ENCODE measurements at places on chromosomes 1 and 21.

- DNase-seq = no peak
Observed at GRCh38 chr1:42784547-42784945, 245 bp upstream of the TMEM269 start.

DNA sequence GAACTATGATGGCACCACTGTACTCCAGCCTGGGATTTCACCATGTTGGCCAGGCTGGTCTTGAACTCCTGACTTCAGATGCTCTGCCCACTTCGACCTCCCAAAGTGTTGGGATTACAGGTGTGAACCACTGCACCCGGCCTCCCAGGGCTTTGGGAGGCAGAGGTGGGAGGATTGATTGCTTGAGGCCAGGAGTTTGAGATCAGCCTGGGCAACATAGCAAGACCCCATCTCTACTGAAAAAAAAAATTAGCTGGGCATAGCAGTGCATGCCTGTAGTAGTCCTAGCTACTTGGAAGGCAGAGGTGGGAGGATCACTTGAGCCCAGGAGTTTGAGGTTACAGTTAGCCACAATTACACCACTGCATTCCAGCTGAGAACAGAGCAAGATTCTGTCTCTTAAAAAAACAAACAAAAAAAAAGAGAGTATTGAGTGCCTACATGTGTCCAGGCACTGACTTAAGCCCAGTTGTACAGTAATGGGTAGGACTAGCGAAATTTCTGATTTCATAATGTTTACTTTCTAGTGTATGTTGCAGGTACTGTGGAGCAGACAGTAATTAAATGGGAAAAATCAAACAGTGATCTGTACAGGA, 4.2 kb downstream of the MANEAL start:
- DNase-seq = peak; percentile 52

- peak; percentile 73 for DNase-seq
Observed at GRCh38 chr1:44423591-44424537, 18.8 kb downstream of the RNF220 start.

DNA sequence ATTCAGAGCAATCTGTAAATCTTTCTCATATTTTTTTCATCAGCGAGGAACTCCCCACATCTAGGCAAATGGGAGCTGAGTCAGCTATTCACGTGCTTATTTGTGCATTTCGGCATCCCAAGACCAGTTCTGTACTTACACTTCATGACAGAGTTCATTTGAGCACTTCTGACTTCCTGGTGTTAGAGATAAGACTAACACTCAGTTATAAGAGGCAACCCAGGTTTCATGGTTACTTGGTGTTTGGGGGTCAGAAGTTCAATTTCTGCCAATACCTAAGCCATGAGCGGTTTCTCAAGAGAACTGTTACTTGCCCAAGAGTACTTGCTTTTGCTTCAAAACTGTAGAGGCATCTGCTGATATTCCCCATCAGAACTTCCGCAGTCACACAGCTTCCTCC, 24.1 kb upstream of the DESI2 start:
- no peak for DNase-seq

GRCh38 chr1:63547621-63548294, 24.4 kb downstream of the EFCAB7 start:
- no peak for DNase-seq

- peak; percentile 47 for DNase-seq
Observed at GRCh38 chr1:48675251-48675650, 101.4 kb downstream of the BEND5 start.

DNA sequence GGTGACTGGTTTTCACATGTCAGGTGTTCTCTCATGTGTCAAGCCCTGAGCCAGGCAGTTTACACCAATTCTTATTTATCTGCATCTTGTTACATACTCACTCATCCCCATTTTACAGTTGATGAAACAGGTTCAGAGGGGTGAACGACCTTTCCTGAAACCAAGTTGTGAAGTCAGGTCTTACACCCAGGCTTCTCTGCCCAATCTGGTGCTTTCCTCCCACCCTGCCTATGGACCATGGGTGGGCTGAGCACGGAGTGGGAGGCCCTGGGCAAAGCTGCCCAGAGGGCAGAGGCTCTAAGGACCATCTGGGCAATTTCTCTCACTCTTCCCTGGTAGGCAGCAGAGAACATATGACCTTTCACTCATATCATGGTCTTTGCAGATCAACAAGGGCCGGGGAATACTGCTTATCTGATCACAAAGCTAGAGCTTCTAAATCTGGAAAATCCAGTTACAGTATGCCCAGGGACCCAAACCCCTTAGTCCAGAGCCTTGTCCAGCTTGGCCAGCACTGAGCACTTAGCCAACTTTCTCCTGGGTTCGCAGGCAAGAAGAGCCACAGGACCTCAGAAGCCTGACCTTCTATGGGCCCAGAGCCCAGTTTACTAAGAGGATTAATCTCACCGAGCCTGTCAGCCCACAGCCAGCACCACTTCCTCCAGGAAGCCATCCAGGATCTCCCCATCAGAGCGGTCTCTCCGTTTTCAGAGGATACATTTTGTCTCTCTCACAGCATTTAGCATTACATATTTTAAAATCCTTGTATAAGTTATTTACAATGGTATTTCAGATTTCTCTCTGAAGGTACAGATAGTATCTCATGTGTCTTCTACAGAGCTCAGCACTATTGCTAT, 16.0 kb upstream of the TTC39A start:
- DNase-seq = no peak

- DNase-seq = no peak
Observed at GRCh38 chr1:165698761-165699052, 345 bp upstream of the ALDH9A1 start.

DNA sequence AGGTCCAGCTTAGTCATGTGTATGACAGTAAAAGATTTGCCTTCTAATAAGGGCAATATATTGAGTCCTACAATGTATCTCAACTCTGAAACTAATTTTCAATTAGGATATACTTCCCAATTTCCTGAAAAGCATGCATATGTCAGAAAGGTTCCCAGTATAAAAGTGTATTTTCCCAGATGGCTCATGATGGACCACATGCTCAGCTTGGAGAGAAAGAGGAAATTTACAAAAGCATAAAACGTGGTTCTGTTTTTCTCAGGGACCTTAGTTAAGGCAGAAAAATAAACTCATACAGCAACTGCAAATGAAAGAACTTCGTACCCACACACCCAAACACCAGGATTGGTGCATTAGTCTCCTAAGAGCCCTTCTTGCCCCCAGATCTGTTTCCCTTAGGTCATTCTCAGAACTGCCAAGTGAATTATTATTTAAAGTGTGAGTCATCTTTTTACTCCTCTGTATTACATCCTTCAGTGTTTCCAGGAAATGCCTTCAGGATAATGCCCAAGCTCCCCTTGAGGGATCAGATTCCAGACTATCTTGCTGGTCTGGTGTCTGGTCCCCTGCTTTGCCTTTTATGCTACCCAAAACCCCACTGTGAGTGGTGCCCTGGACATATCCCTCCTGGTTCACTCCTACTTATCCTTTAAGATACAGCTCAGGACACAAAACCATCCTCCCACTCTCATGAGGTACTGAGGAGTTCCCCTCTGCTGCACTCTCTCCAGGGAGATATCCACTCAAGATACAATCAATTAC, 57.4 kb downstream of the SSX2IP start:
- DNase-seq = peak; percentile 70

GRCh38 chr1:39183503-39184353, 20.8 kb upstream of the MACF1 start:
- peak; percentile 94 for DNase-seq

DNA sequence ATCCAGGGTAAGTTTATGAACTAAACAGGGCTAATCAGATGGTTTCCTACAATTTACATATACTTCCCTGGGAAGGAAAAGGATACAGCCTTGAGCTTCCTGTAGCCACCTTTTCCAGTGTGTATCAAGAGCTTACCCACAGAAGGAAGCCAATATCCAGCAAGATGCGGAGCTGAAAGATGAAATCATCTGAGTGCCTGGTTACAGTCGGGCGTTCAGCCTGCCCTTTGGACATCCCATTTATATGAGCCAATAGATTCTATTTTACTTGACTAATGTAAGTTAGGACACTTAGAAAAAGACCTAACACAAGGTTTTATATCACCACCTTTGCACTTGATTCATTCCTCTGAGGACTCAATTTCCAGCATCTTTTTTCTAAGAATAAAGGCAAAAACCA, 108.2 kb downstream of the UCHL5 start:
- no peak for DNase-seq

GRCh38 chr1:225343618-225344017, 84.2 kb downstream of the LBR start:
- peak; percentile 21 for DNase-seq

- no peak for DNase-seq
Observed at GRCh38 chr1:243944429-243945160, 94.6 kb upstream of the AKT3 start.

GRCh38 chr1:201890223-201890622, 1.5 kb downstream of the SHISA4 start:
- no peak for DNase-seq

DNA sequence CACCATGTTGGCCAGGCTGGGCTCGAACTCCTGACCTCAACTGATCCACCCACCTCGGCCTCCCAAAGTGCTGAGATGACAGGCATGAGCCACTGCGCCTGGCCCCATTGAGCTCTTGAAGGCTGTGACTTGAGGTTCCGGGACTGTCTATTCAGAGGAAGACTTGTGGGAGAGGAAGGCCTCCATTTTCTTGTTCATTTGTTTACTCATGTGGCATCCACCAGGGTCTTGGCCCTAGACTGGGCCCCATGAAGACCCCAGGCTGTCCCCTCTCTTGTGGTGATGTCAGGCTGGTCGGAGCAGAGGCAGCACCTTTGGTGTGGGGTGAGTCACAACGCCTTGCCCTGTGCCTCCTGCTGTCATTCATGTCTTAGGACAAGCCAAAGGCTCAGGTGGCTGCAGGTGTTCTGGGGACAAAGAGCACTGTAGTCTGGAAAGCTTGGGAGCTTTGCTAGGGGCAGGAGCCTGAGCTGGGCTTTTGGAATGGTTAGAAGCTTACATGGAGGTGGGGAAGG, 224.6 kb upstream of the C1orf174 start:
- DNase-seq = no peak

GRCh38 chr1:21596628-21597027, 72.5 kb downstream of the RAP1GAP start:
- DNase-seq = no peak

DNA sequence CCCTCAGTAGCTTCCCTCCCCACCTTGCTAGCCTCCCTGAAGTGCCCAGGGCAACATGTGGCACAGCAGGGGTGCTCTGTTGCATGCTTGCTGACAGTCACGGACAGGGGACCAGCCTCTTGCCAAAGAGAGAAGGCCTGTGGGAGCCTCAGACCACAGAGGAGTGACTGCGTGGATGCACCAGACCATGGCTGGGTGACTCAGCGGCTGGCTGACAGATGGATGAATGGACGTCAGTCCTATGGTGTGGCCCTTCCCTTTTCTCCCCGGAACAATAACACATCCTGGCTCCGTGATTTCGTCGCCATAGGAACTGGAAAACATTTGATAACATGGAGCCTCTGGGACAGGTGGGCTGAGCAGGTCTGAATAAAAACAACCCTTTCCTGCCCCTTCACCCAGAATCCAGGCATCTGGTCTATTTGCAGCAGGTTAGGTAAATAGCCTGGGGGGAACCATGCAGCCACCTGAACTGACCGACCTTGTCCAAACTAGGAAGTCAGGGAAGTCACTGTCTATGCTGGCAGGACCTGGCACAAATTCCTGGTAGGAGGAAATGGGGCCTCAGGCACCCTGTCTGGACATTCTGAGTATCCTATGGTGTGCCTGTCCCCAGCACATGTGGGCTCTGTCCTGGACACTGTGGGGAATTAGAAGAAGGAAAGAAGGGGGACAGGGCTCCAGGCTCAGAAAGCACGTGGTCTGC, 53.3 kb downstream of the NENF start:
- DNase-seq = peak; percentile 97

DNA sequence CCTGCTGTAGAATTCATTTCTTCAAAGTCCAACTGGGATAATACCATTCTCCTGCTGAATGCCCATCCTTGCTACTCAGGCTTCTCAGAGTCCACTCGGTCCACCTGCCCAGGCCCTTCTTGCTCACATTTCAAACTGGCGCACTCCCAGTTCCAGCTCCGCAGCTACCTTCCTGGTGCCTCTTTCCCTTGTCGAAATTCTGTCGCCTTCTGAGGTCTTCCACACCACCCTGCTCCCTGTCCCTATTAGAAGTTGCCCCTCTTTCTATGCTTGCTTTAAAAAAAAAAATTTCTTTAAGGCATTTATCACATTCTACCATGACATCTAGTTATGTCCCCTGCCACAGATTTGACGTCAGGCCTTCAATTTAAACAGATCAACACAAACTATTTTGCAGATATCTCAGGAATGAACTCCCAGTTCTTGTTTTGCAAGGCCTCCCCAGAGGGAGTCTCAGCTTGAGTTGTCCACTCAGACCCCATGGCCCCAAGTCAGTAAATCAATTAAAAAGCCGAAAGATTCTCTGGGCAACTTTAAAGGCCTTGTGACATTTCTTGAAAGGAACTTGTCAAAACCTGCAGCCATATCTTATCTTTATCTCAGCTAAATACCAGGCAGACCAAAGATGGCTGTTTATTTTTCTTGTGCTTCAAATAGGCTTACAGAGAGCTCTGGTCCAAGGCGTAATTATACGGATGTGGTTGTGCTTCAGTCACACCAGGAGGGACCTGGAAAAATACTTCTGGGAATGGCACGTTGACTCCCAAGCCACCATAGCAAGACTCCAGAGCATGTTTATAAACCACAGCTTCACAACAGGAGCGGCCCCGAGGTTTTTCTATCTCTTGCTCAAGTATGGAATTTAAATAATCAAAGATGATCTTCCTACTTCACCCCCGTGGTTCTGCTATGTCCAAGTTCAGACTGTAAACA, 2.2 kb downstream of the FAM89A start:
- DNase-seq = peak; percentile 56

DNA sequence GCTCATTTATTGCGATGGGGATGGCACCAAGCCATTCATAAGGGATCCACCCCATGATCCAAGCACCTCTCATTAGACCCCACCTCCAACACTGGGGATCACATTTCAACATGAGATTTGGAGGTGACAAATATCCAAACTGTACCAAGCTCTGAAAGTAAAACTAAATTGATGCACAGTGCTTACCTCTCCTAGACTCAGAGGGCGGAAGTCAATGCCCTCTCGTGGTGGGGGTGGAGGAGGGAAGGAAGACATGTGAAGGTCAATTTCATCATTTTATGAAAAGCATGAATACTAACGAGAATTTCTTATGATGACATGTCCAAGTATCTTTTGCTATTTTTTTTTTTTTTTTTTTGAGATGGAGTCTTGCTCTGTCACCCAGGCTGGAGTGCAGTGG, 120.0 kb downstream of the PGBD5 start:
- no peak for DNase-seq

GRCh38 chr1:208031932-208032320, 121.0 kb upstream of the CD34 start:
- no peak for DNase-seq

Data from RPMI7951 (cell line).